EL (cell line): ENCODE measurements at places on chromosomes 16 and 17.
A peak's percentile ranks its signal among the peaks of the same experiment; 100 is the strongest.

GRCh38 chr17:50203604-50204345, 2.3 kb upstream of the COL1A1 start:
- peak; percentile 98 for DNase-seq

- DNase-seq, result peak; percentile 78
Measured at GRCh38 chr17:58534901-58535421, 20.5 kb upstream of the MTMR4 start.

- no peak for DNase-seq
Measured at GRCh38 chr16:56977823-56978430, 11.4 kb upstream of the NLRC5 start.

DNA sequence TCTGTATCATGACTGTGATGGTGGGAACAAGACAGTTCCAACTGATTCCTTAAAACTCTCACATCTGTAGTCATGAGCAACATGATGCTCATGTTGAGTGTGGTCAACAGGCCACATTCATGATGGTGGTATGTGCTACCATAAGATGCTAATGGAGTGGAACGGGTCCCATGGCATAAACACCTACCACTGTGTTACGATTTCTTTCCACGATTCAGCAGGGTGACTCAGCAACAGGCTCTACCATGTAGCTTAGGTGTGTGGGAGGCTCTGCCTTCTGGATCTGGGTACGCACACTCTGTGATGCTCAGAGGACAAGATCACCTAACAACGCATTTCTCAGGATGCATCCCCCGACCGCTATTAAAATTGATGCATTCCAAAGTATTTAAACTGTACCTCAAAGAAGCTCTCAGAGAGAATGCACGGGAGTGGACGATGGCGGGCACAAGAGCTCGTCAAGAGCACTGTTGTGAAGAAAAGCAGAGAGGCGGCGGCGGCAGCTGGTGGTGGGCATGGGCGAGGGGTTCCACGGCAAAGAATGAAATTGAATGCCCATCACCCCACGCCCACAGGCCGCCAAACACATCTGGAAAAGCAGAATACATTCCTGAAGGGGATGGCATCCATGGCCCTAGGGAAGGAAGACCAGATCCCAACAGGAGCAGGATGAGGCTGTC, 133.3 kb downstream of the ZNF778 start:
- no peak for DNase-seq

GRCh38 chr17:28227316-28228108, 91.5 kb upstream of the TMEM97 start:
- peak; percentile 60 for DNase-seq

- DNase-seq, result peak; percentile 80
Measured at GRCh38 chr17:65078441-65079160, 22.1 kb upstream of the GNA13 start.

GRCh38 chr17:30549864-30550511, 72.8 kb downstream of the GOSR1 start:
- DNase-seq, result peak; percentile 31

DNA sequence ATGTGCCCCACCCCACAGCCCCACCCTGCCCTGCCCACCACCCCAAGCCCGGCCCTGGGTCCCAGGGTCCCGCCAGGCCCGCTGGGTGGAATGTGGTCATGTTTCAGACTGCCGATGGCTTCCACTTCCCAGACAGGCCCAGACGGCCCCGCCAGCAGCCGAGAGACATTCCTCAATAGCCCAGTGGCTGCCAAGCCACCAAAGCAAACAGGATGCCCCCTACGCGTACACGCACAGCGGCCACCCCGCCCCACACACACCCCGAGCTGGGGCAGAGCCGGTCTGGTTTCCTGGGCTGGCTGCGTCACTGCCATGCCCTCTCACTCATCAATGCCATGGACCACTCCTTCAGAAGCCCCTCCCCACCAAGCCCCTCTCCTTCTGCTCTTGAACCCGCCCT, 1.2 kb upstream of the KRT17 start:
- DNase-seq, result no peak

- DNase-seq, result peak; percentile 76
Measured at GRCh38 chr17:48100160-48100559, 1.1 kb downstream of the CBX1 start.

- DNase-seq, result no peak
Measured at GRCh38 chr17:74218436-74218835, 5.1 kb downstream of the TTYH2 start.

DNA sequence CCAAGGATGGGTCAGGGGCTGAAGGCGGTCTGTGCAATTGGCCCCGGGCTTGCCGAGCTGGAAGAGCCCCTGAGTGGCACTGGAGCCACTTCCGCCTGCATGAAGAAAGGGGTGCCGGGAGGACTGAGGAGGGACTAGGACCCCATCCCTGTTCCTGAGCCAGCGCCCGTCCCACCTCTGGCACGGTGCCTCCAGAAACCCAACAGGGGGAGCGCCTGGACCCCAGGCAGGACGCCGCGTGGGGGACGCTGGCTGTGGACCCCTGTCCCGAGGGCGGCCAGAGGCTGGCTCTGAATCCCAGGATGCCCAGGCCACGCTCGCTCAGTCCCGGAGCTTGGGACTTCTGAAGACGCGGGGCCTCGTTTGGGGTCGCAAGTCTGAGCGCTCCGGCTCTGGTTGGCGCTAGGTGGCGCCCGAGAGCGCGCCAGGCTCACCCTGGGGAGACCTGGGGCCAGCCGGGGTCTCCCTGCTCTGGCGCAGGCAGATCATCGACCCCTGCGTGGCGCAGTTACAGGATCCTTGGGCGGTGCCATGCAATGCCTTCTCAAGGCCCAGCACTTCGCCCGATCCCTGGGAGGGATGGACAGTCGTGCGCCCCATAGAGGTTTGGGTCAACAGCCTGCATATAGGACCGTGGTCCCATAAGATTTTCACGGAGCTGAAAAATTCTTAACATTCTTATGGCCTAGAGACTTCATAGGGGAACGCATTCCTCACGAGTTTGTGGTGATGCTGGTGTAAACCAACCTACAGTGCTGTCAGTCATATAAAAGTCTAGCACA, 58.5 kb upstream of the CREBBP start:
- DNase-seq, result peak; percentile 96
